ENCODE measurements at places on chromosomes 13 and 19.

DNA sequence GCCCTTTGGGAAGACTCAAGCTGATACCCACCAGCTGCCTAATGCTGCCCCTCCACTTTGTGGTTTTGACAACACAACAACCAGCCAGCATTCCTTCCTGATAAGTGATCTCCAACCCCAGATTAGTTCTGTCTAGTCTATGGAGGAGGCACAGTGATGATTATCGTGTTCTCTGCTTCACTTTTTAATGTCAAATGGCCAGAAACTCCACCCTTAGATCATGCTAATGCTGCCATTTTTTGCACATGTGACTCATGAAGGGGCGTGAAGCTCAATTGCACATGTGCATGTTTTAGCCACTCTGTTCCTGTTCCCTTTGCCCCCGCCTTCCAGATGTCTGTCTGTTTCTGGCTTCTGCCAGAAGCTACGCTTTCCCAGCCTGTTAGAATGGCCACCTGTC lies 199.8 kb downstream of the COG6 start:
- no peak for DNase-seq

GRCh38 chr13:48070942-48071341 lies 24.0 kb downstream of the MED4 start:
- no peak for DNase-seq

DNA sequence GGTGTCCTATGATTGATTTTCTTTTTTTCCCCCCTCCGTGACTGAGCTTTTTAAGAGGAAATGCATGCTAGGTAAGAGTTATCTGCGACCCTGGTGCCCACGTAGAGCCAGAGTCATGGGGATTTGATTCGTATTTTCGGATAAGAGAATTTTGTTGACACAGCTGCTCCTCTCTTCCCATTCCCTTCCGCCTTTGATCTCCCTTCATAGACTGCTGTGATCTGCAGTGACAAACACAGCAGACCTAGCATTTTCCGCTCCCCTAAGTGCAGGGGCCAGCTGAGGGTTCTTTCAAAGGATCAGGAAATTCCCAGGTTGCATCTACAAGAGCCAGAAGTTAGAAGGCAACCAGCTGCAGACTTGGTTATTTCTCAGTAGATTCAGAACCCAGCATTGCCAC lies 70.5 kb downstream of the ZNF568 start:
- DNase-seq, result no peak

DNA sequence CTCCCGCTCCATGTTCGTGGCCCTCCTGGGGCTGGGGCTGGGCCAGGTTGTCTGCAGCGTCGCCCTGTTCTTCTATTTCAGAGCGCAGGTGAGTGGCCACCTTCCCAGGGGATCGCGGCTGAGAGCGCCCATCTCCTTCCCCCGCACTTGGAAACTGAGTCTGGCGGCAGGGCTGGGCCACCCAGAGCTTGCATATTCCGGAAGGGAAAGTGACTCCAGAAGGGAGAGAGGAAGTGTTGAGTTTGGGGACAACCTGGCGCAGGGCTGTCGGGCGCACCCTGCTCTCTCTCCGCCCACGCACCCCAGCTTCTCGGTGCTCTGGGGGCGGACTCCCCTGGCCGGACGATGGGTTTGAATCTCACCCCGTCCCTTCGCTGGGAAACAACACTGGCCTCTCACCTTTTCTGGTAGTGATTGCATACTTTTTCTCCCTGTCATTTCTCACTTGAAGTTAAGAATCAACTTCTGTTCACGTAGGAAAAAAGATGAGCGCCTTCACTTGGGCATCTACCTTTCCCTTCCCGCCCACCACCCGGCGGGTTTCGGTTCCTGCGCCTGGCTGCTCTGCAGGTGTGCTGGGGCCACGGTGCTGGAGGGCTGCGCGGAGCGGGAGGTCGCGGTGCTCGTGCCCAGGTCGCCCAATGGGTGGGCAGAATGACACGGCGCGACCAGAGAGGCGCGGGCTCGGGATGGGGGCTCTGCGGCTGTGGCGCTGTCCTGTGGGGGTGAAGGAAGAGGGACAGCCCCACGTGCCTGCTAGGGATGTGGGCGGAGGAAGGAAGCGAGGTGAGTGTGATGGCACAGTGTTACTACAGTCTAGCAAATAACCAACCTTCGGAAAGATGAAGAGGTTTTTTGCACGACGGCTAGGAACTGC lies 721 bp downstream of the TNFSF11 start:
- no peak for DNase-seq

GRCh38 chr13:107753748-107754147 lies 461.6 kb downstream of the LIG4 start:
- DNase-seq, result no peak

GRCh38 chr13:25347151-25347550 lies 24.6 kb upstream of the ATP8A2 start:
- DNase-seq, result no peak

GRCh38 chr13:82702513-82702912 lies 1179.8 kb downstream of the SLITRK1 start:
- no peak for DNase-seq

GRCh38 chr13:27667946-27668345 lies 46.3 kb downstream of the POLR1D start:
- DNase-seq, result no peak

- no peak for DNase-seq
Measured at GRCh38 chr19:50563597-50563996, 4.6 kb downstream of the LRRC4B start.

GRCh38 chr13:70370924-70371323 lies 262.7 kb upstream of the KLHL1 start:
- DNase-seq, result no peak

GRCh38 chr13:62432906-62433305 lies 1017.3 kb upstream of the PCDH20 start:
- DNase-seq, result no peak

DNA sequence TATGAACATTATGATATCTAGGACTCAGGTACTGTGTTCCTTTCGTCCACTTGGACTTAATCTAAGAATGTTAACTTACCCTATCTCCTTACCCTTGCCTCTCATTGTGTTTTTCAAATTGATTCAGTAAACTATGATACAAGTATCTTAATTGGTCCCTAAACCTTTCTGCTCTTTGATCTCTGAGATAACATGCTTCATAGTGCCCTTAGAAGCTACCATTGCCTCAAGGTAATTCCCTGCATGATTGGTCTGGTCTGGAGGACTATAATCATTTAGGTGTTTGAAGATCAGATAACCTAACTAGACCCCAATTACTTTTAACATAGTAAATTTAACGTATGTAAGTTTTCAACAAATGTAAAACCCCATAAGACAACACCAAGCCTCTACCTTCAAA lies 169.9 kb upstream of the NBEA start:
- no peak for DNase-seq
